ENCODE measurements at places on chromosomes 11 and 22.

DNA sequence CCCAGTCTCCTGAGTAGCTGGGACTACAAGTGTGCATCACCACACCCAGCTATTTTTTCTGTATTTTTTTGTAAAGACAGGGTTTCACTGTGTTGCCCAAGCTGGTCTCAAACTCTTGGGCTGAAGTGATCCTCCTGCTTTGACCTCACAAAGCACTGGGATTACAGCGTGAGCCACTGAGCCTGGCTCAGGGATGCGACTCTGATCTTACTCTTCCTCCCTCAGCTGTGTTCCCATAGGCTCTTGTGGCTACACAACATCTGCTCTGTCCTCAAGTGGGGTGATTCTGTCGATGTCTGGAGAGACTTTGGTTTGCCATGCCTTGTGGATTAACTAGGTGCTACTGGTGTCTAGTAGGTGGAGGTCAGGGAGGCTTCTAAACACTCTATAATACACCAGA is 127.0 kb upstream of the SERPIND1 start:
- DNase-seq = no peak

DNA sequence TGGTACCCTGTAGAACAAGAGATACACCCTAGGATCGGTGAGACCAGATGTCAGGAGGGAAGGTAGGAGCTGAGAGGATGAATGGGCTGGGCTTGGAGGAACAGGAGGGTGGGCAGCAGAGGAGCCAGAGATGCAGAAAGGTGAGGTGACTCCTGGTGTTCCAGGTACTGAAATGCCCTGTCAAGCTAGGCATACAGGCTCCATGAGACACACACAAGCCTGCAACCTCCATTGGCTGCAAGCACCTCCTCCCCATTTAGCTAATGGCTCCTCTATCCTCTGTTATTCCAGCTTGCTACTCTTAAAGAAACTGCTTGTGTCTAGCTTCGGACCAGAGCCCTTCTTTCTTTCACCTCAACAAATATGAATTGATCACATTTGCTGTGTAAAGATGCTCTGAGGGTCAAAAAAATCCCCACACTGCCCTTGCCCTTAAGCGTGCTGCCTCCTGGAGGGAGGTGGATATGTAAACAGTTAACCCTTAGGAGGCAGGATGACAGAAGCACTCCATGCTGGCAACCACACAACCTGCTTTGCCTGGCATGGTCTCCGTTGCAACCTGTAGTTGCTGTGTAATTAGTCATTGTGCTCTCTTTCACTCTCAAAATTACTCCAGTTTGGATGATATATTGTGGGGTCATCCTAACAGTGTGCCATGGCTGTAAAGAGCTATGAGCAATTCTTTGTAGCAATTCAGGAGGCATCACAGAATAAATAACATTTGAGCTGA is 156.0 kb downstream of the PKNOX2 start:
- DNase-seq = no peak

GRCh38 chr11:2185324-2186085 is 13.9 kb upstream of the TH start:
- DNase-seq = no peak

DNA sequence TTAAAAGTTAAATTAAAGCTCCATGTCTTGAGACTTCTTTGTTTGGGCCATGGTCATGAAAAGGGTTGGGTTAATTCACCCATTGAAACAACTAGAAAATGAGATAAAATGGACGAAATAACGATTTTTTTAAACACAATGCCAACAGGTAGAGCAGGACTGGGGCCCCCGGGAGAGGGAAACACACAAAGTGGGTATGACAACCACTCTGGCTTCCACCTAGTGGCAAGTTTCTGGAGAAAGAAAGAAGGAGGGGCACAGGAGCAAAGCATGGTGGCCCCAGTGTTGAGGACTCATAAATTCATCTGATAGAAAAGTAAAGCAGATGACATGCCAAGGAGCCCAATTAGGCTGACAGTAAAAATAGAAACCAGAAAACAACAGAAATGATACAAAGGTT is 68.4 kb downstream of the MYEOV start:
- no peak for DNase-seq

DNA sequence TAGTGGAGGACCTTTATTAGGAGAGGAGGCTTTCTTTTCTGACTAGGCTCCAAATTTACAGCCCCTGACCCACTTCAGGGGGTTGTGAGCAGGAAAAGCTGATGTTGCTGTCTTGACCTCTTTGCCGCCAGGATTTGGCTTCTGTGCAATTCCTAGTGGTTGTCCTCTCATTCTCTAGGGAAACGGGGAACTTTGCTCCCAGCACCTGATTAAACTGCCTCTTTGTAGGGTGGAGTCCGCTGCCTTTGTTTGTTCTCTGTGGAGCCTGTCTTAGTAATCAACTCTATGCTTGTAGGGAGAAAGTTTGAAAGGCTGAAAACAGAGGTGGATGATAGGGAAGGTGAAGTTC is 16.3 kb downstream of the CTNND1 start:
- no peak for DNase-seq

GRCh38 chr11:75496305-75496752 is 29.4 kb downstream of the GDPD5 start:
- DNase-seq = no peak

GRCh38 chr11:125228993-125229392 is 64.4 kb downstream of the PKNOX2 start:
- no peak for DNase-seq

DNA sequence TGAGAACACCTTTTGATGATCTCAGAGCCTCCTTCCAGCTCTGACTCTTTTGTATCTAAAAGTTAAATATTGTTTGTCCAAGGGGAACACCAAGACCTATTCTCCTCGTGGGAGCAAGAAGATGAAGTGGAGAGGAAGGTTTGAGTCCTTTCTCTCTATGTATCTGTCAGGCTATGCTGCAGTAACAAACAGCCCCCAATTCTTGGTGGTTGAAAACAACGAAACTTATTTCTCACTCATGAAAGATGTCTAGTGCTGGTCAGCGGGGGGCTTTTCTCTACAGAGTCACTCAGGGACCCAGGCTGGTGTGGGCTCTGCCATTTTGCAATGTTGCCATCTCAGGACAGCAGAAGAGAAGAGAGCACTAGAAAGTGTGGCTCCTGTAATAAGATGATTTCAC is 6.2 kb upstream of the CRYBB2 start:
- no peak for DNase-seq

DNA sequence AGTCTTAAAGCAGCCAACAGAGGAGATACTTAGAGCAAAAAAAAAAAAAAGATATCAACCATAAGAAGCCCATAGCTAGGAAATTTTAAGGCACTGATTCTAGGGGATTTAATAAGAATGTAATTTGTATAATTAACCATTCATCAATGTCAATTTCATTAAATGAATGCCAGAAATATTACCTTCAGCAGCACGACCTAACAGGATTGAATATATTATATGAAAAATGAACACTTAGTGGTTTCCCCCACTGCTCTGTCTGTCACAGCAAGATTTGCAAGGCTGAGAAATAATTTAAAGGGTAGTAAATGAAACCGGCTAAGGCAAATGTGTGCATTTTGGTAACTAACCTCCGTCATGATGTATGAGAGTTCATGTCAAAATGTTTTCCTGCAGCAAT is 319.9 kb downstream of the KIRREL3 start:
- no peak for DNase-seq

DNA sequence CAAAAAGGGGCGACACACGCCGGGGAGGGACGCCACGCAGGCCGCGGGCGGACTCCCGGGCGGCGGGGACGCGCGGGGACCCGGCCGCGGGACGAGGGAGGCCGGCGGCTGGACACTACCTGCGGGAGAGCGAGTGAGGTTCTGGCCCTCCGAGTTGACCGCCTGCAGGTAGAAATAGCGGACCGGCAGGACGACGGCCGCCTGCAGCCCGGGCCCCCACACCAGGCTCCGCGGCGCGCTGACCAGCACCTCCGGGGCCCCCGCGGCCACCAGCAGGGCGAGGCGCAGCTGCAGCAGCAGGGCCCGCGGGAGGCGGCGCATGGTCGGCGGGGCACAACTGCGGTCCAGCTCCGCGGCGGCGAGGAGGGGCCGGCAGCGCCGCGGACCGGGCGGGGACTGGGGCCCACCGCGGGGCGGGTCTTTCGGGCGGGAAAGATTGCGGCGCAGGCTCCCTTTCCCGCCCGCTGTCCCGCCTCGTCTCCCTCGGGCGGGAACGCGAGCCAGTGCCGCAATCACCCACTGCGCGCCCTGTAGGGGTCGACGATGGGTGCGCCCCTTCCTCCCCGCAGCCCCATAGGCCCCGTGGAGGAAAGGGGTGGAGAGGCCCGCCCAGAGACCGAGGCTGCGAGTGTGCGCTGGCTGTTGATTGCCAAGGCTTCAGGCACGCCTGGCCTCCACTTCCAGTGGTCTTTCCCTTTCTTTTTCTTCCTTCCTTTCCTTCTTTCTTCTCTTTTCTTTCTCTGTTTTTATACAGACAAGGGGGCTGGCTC is at the start of gene POGLUT3:
Gene POGLUT3 (minus strand): TSS at position 339 of the 770 bp plus-strand sequence. CDS start 18 bp downstream, at position 321.
- peak; percentile 7 for DNase-seq

- no peak for DNase-seq
Measured at GRCh38 chr11:130582981-130583380, 134.5 kb downstream of the ADAMTS15 start.

DNA sequence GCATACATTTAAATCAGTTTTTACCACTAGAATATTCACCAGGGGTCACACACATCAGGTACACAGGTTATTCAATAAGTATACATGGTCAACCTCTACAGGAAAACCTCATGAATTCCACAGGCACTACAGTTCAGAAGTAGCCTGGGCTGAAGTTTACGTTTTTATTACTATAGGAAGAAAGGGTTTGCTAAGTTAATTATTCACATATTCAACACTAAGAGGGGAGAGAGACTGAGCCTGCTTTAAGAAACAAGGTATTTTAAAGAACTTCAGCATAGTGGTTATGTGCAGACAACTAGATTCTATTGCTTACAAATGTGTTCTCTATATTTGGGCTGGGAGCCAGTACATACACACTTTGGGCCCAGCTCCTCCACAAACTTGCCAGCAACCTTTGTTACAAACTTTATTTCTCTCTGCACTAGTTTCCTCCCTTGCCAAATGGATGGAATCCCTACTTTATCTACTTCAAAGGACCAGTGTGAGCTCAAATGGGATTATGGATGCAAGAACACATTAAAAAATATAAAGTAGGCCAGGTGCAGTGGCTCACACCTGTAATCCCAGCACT is 31.9 kb downstream of the IL18BP start:
- no peak for DNase-seq

DNA sequence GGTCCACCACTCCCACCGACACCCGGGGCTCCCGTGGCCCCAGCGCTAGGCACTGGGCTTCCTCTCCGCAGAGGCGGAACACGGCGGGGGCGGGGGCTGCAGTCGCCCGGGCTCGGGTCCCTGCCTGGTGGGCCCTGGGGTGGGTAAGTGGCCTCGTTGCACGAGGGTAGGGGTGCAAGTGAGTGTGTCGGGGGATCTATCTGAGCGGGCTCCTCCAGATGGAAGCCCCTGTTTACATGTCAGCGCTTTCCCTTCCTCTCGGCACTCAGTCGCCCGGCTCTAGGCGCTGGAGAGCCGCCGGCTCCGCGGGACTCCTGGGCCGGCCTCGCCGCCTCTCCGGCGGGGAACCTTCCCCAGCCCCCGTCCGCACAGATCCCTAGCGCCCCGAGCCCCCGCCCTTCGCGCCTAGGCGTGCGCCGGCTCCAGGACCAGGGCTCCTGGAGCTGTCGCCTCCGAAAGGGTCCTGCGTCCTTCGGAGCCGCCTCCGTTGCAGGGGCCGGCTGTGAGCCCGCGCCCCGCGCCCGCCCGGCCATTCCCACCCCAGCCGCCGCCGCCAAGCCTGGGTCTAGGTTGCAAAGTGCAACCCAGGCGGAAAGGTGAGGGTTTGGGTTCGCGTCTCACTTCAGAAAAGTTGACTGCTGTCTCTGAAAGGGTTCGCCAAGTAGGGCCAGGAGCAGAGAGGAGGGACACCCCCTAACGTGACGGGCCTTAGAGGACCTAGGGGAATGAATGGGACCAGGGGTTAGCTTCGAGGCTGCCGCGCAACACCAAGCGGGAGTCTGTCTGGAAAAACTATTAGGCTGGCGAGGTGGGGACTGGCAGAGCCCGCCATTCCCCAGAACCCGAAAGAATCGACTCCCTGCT is 978 bp downstream of the FLI1 start:
- no peak for DNase-seq

DNA sequence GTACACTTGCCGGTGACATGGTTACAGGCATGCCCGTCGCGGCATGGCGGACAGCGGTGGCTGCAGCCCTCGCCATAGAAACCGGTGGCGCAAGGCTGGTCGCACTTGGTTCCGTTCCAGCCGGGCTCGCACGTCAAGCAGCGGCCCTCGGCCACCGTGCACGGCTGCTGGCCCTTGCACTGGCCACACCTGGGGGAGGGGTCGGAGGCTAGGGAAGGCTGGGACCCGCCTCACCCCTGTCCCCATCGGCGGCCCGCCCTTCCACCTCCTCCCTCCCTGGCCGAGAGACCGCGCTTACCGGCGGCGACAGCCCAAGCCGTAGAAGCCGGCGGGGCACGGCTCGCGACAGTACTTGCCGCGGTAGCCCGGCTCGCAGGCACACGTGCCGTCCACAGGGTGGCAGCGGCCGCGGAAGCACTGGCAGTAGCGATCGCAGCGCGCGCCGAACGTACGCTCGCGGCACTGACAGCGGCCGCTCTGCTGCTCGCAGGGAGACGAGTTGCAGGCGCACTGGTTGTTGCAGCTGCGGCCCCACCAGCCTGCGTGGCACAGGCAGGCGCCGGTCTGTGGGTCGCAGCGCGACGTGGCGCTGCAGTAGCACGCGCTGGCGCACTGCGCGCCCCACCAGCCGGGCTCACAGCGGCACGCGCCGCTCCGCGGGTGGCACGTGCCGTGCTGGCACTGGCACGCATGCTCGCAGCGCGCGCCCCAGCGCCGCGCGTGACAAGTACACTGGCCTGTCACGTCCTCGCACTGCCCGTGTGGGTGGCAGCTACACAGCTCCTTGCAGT is 6.7 kb downstream of the SCARF2 start:
- DNase-seq = peak; percentile 29

Measured in stimulated activated CD4-positive, alpha-beta T cell treated with anti-CD3 and anti-CD28 coated beads, Interleukin-1b, Interleukin-23, amount 100 ng/mL, for 24 hours (primary cell).